Daoy (cell line): ENCODE measurements at places on chromosomes 4 and X. TPM values are rescaled to one million over a fixed set of nuclear protein-coding genes. Genes with fewer than 3 reads are reported as not detected.

Gene GALNT7
- total RNA-seq = 21.3 and 21.9 TPM in 2 replicates

- no peak for DNase-seq
Observed at GRCh38 chr4:186104890-186105646, 564 bp downstream of the FAM149A start.

Gene C4orf54
- 0.17 TPM in 1 of 2 replicates, not detected in the other for total RNA-seq

DNA sequence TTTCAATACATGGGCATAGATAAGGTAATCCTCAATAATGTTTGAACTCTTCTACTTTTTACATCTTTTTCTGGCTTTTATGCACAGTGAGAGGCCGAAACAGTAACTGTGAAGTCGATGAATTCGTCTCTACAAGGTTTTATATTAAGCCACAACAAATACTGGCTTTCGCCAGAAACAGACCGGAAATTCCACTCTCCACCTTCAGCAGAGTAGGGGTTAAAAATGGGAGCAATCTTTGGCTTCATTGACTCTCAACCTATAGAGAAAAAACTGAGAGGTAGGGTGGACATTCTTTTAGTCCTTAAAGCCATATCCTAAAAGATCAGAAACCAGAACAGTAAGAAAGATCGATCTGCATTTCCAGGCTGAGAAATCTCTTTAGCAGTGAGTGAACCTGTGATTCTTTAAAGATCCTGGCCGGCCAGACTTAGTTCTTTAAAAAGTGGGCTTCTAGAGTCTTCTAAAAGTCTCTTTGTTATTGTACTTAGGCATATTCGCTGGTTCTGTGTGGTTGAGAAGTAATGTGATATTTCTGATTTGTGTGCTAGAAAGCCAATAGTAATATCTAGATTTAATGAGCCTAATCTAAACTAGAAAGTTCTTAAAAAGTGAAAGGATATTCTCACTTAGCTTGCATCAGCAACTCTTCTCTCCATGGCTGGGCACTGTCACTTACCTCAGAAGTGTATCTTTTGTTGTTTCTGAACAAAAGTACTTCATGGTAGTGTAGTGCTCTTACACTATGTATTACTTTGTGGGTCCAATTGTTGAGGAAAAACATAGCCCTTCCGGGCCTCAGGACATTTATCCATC, 2.0 kb downstream of the HSPA4L start:
- no peak for DNase-seq

Gene TGIF2LX
- total RNA-seq = 0.69 and 0.77 TPM in 2 replicates

- no peak for DNase-seq
Observed at GRCh38 chrX:82816001-82816400, 692.1 kb upstream of the POU3F4 start.

GRCh38 chr4:88177983-88178625, 19.7 kb upstream of the ABCG2 start:
- peak; percentile 67 for DNase-seq

- DNase-seq = no peak
Observed at GRCh38 chrX:14295426-14295825, 233.9 kb upstream of the GLRA2 start.

DNA sequence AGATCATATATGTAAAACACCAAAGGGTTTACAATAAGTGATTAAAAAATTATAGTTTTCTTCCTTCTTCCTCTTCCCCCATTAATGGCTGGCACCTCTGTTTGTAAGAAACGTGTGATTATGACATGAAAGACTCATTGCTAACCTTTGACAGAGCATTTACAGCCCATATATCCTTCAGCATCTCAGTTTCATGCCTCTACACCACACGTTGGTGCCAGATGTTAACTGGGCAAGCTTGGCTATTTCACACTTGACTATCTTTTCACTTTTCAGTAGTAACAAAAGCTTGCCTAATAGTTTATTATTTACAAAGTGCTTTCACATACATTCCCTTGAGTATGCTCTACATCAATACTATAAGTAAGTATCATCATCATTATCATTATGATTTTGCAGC, 65.3 kb upstream of the C1QTNF7 start:
- DNase-seq = no peak

- DNase-seq = peak; percentile 19
Observed at GRCh38 chr4:19924761-19925160, 326.9 kb upstream of the SLIT2 start.

DNA sequence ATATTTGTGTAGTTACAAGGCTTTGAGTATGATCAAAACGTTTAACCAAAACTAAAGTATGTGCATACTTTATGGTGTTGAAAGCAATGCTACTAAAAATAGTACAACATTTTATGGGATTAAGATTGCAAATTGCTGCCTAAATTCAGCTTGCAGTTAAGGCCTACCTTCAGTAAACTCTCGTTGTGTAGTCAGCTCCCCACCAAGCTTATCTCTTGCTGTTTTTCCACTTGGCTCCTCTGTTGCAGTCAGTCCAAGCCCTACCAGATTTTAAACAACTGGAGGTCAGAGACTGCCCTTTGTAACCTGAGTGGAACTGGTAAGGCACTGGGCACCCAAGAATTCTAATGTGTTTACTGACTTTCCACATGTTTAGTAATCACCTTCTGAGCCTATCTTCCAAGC, 25.7 kb downstream of the AFF1 start:
- DNase-seq = no peak

DNA sequence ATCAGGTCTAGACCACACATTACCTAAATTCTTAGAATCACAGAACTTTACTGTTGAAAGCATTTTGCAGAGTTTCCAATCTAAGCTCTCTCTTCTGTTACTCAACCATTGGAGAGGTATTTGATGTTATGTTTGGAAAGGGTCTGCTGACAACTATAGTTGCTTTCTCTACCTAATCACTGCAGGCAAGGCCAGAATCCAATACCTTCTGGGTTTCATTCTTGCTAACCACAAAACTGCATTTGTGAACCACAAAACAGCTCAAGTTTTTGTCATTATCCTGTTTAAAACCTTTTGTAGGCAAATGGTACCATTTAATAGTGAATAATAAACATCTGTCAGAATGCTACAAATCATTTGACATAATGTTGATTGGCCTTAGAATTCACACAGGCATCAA, 380.1 kb downstream of the GASK1B start:
- peak; percentile 0 for DNase-seq

GRCh38 chrX:36868592-36868991, 139.6 kb upstream of the FAM47C start:
- no peak for DNase-seq

DNA sequence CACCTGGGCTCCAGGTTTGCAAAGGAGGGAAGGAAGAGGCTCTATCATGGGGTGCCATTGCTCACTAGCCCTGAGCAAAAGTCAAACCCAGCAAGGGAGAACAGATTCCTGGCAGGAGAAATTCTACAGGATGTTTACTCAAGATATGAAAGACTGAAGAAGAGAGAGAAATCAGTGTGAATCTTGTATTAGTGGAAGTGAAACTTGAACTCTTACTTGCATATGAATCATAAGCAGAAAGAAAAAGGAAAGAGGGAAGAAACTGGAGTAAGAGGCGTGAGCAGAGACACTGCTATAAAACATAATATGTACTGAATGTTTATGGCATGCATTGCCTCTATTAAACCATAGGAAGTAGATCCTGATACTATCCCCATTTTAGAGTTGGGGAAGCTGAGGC, 60.9 kb downstream of the C4orf46 start:
- DNase-seq = peak; percentile 2

DNA sequence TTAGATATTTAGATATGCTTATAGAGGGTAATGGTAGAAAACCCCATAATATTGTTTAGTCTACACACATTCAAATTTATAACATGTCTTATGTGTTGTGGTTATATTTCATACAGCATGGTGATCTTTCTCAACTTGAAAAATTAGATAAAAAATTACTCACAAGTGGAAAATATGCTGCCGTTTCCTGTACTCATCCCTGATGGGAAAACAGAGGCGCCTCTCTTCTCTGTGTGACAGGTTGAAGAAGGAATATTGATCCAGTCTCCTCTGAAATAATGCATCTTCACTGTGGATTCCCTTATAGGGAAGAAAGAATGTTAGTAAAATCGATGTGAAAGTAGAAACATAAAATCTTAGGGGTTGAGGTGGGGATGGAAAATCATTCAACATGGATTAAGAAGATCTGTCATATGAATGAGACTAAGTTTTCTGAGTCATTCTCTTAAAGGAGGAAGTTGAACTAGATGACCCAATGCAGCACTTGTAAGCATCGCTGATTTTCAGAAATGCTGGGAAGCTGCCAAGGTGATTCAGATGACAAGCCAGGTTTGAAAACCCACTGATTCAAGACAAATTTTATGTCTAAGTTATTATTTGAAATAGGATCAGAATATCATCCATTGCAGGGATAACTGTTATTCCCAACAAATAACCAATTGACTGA, 70.7 kb downstream of the ANKRD50 start:
- peak; percentile 70 for DNase-seq

- DNase-seq = no peak
Observed at GRCh38 chrX:39507617-39508299, 590.0 kb downstream of the BCOR start.

Gene USP17L20
- not detected in 2 replicates for total RNA-seq

DNA sequence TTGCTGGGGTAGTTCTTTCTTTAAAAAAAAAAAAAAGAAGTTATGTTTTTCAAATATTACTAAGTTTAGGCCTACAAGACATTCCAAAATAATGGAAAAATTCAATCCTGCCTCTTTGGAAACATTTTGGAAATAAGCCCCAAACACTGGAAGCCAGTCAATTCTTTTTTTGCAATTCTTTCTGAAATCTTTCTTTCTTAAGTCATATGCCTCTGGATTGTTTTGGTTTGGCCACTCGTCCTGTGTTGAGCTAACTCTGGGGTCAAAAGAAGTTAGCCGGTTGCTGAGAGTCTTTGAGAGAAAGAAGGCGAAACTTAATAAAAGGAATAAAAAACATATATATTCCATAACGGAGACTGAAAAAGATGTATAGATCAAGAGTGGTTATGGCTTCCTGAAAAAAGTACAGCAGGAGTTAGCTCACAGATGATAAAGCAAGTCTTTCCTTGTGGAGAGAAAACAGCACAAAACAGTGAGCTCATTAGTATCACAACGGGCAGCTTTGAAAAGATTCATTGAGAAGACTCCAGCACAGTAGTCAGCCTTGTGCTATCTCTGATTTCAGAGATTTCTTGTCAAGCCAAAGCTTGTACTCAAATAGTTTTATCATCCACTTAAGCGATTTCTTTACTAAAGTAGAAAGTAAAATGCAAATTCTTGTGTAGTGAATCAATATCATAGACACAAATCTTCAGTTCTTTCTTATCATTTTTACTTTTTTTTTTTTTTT, 64.8 kb downstream of the PLS3 start:
- DNase-seq = no peak

DNA sequence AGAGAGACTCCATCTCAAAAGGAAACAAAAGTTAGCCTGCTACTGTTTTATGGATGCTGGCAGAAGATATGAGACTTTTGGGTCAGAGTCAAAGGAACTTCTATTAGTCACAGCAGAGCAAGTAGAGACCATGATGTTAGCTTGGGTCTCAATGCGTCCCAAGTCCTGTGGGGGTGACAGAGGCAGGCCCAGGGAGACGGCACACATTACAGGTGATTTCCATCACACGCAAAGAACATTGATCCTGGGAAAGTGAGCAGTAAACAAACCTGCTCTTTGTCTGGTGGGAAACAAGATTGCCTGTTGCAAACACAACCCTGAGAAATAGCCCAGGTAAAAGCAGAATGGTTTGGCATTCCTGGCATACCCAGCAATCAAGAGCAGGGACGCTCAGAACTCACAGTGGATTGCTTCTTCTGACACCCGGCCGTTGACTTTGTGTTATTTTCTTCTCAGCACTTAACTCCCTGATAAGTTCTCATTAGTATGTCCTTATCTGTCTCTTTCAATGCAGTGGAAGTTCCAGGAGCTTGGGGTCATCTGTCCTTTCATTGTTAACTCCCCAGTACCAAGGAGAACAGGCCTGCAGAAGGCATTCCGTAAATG, 51.2 kb upstream of the LGI2 start:
- DNase-seq = no peak

DNA sequence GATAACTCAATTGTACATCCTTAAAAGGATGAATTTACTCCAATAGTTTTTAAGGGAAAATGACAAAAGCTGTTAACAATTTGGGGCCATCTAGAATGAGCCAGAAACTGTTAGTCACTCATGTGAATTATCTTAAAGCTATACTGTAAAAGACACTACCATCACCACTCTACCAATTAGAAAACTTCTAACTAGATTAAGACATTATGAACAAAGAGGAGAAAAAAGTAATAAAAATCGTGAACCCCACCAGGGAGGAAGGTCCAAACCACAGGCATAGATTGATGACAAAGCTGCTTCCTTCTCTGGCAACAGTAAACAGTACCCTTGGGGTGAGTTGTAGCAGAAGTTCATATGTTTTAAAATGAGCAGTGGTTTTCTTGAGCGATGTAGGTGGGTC, 106.1 kb downstream of the PDGFC start:
- DNase-seq = no peak

DNA sequence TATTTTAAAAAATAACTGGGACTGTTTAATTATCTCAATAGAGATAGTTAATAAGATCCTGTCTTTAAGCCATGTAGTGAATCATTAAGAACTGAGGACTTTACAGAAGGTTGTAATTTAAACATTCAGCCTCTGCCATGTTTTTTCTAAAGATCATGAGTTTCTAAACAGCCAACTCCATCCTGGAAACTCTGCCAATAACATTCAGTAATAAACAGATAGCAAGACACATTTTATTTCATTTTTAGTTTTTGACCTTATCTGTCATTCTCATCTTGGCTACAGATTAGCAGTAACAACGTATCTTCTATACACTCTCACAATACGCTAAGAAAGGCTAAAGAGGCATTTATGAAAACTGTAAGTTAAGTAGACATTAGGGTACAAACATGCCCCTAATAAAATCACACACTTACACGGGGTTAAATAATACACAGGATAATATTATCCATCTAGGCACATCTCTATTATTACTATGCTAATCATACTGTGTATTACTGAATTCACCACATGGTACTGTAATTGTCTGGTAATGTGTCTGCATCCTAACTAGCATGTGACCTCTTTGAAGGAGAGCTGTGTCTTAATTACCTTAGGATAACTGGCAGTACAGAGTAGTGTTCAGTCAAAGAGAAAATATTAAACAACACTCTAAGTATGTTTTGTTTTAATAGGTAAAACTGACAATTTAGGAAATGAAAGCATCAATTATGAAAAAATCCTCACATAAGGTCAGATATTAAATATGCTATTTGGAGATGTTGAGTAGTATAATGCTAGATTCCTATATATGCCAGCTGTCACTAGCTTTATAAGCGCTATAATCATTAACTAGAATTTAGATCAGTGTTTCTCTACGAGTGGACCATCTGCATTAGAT, 122.4 kb upstream of the NAP1L5 start:
- no peak for DNase-seq

DNA sequence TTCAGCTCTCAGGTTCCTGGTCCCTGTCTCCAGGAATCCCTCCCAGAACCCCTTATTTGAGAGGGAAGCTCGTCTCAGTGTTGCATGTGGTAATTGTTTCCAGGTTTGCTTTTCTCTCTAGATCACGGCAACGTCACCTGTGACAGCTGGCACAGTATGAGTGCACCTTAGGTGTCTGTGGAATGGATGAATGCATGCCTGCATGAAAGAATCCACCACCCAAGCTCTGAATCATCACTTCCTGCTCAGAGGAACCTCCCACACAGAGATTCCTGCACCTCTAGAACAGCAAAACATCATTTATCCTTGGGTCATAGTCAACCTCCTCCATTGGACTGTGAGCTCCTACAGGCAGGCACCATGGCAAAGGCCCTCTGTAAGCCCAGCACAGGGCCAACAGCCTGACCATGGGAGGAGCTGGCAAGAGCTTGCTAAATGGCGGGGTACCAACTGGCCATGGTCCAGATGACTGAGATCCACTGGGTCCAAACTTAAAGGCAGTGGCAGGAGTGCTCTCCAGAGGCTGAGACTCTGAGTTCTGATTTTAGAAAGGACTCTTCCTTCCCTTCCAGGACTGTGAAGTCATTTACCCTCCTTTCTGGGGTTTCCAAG, 116.2 kb downstream of the SLC2A9 start:
- DNase-seq = peak; percentile 37

- DNase-seq = no peak
Observed at GRCh38 chrX:109842611-109843010, 109.6 kb upstream of the ACSL4 start.
